ENCODE measurements at places on chromosomes 2 and 18.

- DNase-seq, result no peak
These were observed 296.6 kb upstream of the CRIM1 start for GRCh38 chr2:36058953-36059352.

DNA sequence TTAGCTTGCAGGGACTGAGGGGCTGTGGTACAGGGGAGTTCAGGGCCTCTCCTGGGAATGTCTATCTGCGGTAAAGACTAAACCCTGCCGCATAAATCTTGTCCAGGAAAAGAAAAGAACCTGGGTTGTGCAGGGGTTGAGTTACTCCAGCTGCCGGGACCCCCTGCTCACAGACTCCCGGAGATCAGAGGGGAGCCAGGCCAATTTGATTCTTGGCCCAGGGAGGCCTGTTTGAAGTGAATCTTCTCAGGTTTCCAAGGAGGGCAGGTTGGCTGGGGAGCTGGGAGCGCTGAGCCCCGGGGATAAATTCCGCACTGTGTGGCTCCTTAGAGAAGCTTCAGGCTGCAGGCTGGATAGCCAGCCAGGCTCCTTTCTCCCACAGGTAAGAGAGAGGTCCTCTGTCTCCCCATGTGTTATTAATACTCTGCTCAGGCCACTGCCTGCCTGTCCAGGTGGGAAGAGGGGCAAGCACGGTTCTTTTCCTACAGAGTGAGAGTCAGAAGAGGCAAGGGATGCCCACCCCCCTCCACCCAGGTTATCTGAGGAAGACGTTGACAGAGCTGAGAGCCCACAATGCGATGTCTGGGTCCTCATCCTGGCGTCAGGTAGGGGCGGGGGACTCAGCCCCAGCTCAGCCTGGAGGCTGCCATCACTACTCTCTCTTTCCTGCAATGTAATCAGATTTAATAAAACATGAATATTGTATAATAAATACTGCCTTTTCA is 82.7 kb downstream of the LONRF2 start:
- no peak for DNase-seq

DNA sequence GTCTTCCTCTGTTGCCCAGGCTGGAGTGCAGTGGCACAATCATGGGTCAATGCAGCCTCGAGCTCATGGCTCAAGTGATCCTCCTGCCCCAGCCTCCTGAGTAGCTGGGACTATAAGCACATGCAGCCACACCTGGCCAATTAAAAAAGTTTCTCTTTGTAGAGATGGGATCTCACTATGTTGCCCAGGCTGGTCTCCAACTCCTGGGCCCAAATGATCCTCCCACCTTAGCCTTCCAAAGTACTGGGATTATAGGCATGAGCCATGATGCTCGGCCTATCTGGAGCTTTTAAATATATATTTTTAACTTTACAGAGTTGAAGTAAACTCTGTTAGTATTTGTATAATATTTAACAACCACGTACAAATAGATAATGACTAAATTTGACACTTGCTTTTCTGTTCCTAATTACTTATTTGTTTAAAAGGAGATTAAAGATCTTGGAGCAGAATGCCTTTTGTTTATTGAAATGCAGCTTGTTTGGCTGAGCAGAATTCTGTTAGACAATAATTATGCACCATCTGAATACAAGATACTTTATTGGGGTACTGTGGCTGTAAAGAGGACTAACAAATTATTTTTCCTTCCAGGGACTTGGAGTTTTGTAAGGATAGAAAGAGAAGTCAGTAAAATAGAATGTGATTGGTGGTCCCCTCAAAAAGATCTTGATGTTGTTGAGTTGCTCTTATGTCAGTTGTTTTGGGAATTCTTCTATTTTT is 175.0 kb downstream of the FMNL2 start:
- DNase-seq, result no peak

- no peak for DNase-seq
These were observed 153.5 kb upstream of the FOSL2 start for GRCh38 chr2:28239207-28239606.

DNA sequence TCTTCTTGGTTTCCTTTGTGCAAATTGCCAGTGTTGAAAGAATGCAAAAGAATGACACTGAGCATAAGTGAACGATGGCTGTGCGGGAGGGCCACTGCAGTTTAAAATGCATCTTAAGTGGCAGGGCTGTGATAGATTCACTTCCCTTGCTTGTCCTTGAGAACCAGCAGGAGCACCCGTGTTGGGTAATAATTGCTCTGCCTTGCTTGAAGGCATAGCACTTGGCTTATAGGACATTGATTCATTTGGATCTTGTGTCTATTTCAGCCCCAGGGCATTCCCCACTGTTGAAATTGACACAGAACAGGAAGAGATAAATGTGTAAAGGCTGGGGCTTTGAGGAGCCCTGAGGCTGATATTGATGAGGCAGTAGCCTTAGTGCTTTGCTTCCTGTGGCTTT is 1003.7 kb upstream of the GYPC start:
- DNase-seq, result no peak

- DNase-seq, result no peak
These were observed 38.8 kb downstream of the ZNF519 start for GRCh38 chr18:14093307-14093915.

GRCh38 chr2:54610700-54611099 is 112.8 kb upstream of the EML6 start:
- DNase-seq, result no peak

DNA sequence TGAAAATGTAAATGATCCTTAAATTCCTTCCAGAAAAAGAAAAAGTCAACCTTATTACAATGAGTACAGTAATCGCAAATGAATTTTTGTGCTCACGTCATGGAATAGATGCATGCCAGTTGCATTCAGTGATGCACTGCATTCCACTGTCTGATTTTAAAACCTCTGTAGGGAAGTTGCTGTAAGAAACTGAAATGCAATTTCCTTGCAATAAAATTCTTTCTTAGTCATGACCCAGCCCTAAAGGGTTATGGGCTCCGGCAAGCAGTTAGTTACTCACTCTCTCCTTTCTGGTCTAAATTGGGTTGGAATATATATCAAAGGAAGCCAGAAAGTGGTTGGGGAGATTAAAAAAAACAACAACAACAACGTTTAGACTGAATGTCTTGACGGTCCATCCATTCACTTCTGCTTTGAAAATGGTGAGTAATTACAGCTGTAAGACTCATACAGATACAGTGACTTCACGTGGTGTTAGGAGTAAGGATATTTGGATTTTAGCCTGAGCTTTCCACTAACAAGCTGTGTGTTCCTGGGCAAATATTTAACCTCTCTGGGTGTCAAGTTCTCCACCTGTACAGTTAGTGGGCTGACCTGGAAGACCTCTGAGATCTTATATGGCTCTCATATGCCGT is 8.6 kb upstream of the RND3 start:
- no peak for DNase-seq

GRCh38 chr2:49111456-49111855 is 42.9 kb downstream of the FSHR start:
- DNase-seq, result no peak

DNA sequence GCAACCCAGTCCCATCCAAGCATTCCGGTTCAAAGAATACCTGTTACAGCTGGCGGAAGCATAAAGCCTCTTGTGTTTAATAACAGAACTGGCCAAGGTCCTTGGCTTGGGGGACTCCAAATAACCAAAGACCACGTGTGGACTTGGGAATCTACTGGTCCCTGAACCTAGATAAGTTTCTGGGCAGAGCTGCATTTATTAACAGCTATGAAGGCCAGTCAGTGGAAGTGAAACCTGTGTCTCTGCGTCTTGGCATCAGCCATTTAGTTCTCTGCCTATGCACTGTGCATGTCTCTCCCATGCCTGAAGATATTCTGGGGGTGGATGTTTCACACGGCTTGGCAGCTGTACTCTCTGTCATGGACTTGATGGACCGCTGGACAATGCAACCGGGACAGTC is 137.7 kb downstream of the CCBE1 start:
- no peak for DNase-seq

DNA sequence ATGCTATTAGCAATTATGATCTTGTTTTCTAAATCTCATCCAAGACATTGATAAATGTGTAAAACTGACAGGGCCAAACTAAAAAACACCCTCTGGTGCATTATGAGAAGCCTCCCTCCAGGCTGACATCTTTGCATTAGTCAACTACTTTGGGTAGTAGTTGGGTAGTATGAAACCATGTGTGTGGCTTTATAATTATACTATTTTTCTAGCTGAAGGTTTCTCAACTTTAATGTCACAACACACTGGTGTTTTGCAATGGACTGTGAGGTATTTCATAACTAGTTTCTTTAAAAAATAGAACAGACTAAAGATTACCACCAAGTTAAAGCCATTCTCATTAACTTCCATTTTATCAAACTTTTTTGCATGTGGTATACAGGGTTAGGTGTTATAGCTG is 73.1 kb upstream of the RBMS1 start:
- no peak for DNase-seq

DNA sequence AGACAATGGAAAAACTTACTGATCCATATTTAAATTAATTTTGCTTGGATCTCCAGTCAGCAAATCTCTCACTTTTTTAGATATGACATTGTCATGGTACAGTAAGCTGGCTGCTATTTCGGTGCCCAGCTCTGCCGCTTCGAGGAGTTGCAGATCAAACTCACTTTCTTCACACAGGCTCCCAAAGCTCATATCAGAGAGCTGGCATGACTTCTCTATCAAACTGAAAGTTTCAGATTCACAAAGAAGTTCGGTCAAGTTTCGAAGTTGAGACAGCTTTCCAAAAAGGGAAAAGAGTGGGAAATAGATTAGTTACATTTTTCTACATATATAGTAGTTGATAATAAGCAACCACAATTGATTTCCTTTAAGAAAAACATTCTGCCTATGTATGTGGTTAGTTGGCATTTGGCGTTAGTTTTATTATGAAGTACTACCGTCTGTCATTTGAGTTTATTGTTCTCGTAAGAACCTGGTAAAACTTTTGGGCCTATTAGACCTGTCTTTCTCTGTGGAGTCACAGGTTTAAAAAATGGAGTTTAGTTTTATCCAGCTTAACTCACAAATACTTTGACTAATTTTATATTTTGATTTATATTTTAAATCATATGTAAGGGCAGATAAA is 118.8 kb downstream of the ABCA12 start:
- no peak for DNase-seq

GRCh38 chr2:37614061-37614738 is 57.2 kb downstream of the CDC42EP3 start:
- DNase-seq, result no peak

DNA sequence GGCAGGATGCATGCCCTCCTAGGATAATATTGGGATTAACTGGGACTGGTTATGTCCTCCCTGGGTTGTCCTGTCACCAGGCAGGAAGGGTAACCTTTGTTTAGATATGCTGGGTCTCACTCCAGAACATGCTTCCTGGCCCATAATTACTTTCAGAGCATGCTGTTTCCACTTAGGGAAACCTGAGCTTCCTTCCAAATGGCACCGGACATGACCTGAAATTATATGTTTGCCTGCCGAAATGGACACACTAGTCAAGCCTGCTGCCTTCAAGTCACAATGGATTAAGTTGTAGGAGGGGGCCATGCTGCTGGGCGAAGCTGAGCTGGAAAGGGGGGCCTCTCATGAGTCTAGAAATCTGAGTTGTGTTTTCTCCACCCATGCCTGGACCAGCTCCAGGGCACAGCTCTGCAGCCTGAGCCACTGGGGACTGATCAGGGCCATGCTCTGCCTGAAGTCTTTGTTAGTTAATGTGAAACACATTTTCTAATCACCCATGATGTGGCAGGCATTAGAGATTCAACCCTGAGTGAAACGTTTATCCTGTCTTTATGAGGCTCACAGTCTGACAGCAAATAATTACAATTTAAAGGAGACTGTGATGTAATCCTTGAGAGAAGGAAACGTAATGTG is 273.3 kb downstream of the TNS1 start:
- DNase-seq, result no peak
